Left colon (tissue), 2 donors: ENCODE measurements at places on chromosomes 1 and 21. TPM values are rescaled to one million over a fixed set of nuclear protein-coding genes. Genes with fewer than 3 reads are reported as not detected.
A peak's percentile ranks its signal among the peaks of the same experiment; 100 is the strongest.

GRCh38 chr1:59952065-59952464 is 25.5 kb upstream of the CYP2J2 start:
- no peak for DNase-seq

GRCh38 chr1:110774398-110774797 is 98.5 kb upstream of the CD53 start:
- DNase-seq: no peak

Gene RXRG
- total RNA-seq: 0.27 TPM

Gene CLDN17
- total RNA-seq: not detected

- DNase-seq: peak; percentile 81
Measured at GRCh38 chr21:34526618-34527290, 14.7 kb upstream of the KCNE1 start.

DNA sequence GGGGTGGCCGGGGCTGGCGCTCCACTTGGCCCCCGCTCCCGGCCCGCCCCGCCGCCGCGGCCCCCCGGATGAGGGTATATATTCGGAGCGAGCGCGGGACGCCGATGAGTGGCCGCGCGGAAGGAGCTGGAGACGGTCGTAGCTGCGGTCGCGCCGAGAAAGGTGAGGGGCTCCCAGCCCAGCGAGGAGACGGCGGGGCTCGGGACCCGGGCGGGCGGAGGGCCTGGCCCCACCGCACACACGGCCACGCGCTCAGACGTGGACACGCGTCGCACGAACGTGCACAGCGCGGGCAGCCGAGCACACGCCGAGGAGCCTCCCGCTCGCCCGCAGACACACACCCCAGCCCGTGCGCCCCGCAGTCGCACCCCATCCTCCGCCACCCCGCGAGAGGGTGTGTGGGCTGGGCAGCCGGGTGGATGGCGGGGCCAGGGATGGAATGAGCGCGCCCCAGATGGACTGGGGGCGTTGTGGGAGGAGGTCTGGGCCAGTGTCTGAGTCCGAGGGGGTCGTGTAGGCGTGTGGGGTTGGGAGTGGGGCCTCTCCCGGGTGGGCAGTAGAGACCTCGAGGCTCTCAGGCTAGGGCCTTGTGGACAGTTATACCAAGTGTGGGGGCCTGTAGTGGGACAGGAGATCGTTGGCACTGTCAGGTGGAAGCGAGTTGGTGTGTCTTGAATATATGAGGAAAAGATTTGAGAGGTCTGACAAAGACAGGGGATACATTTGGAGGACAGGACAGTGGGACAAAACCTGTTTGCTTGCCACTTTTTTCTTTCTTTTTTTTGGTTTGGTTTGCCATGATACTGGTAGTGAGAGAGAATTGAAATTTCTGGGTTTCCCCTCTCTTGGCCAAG is at the start of gene UAP1:
Gene UAP1, plus strand, starts transcription at position 107 of the 854 bp plus-strand sequence. CDS start 4,347 bp downstream, outside the sequence.
- DNase-seq: peak; percentile 46

- no peak for DNase-seq
Measured at GRCh38 chr1:88763649-88764406, 79.8 kb downstream of the PKN2 start.

Gene CACHD1
- 2.6 TPM for total RNA-seq

DNA sequence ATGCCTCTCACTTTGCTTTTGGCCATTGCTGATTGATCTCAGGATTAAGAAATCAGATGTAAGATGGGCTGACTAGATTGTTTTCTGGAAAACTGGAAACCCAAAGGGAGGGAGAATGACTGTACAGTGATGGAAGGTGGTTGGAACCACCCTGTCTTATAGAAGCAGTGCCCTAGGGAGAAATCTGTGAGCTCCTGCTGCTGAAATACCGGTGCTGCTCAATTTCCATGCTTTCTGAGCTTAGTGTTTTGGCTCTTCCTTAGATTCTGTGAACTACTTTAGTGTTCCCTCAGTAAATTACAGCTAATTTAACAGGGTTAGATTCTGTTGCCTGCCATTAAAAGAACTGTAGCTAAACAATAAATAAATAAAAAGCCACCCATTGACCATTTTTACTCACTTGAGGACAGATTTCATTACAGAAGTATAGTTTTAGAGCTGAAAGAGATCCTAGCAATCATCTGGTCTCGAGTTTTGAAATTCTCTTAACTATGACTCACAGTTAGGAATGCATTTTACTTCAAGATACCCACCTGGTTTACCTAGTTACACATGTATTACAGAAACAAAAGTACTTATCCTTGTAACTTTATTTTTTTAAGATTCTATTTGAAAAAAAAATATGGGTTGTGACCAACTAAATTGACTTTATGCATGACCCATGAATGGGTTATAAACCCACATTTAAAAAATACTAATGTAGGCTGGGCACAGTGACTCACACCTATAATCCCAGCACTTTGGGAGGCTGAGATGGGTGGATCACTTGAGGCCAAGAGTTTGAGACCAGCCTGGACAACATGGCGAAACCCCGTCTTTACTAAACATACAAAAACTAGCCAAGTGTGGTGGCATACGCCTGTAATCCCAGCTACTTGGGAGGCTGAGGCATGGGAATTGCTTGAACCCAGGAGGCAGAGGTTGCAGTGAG is 33.2 kb downstream of the CAMSAP2 start:
- no peak for DNase-seq

DNA sequence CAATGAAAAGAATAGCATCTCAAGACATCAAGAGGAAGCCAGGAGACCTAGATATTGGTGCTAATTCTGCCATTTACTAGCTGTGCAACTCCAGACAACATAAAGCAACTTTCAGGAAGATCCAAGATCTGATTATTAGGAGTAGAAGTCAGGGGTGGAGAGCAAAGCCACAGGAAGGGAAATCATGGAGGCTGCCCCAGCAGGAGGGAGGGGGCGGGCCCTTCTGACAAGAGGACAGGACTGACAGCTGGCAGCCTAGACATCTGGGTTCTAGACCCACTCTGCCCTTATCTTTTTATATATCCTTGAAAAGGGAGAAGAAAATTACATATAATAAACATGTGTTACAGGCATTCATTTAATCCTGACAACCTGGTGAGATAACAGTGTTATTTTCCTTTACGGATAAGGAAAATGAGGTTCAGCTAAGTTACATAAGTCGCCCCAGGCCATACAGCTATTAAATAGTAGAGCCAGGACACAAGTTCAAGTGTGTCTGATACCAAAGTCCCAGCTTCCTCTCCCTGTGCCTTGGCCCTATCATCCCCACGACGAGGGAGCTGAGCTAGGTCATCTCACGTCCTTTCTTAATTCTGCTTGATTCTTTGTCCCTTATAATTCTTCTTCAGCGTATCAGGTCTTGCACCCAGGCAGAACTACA is 46.6 kb downstream of the ARHGEF11 start:
- peak; percentile 16 for DNase-seq
